ENCODE measurements at places on chromosomes 2 and 18.

GRCh38 chr18:65721619-65722018 is 29.2 kb upstream of the CDH7 start:
- no peak for DNase-seq

- DNase-seq = no peak
Observed at GRCh38 chr2:219297766-219298456, 11.3 kb downstream of the PTPRN start.

GRCh38 chr2:216535454-216535995 is 36.9 kb downstream of the RPL37A start:
- DNase-seq = no peak

DNA sequence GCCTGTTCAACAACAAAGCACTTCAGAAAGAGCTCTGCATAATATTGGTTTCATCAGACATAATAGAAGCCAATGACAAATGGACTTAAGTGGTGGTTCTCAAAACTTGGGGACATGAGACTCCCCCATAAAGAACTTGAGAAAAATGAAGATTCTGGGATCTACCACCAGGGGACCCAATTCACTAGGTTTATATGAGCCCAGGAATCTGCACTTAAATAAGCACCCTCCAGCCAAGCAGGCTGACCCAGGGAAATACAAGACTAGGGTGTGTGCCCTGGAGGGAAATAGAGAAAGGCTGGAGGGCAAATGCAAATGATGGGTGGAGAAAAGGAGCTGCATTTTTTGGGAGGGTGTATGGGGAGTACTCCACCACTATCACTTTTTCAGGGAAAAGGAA is 52.5 kb downstream of the SATB2 start:
- DNase-seq = no peak

DNA sequence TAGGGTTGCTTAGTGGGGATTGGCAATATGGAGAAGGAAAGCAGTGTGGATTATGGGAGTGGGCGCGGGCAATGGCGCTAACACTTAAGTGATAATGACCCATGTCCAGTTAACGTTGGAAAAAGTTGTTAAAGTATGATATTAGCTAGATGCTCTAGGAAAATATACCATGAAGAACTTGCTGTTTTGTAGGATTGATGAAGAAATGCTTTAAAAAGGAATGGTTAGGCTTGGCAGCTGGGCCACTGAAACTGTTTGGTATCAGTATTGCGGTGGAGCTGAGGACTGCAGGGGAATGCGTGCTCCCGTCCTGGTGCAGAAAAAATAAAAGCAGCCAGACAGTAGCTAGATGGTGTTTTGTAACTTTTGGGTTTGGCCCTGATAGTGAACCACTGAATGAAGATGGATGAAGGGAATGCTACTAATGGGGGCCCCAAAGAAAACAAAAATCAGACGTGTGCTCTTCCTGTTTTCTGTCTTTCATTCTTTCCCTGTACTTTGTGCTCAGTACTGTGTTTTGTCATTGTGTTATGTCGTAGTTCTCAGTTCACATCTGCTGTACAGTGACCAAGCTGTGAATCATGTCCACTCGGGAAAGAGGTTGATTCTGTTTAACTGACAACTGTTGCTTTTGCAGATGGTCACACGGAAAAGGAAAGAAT is 999 bp downstream of the INSIG2 start:
- DNase-seq = no peak

- no peak for DNase-seq
Observed at GRCh38 chr18:9992300-9992972, 78.6 kb downstream of the VAPA start.

DNA sequence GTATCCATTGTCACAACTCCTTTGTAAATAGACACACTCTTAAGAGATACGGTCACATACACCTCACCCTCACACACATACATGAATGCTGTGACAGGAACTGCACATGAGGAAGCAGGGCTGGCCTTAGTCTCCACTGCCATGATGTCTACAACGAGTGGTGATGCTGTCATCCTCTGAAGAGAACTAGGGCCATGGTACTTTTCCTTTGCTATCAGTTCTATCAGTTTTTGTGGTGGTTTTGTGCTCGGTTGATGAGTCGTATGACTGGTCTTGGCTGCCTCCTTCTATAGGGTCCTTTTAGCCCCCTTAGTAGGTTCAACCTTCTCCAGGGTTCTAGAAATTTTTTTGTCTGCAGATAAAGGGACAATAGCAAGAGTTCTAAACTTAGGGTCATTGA is 66.0 kb downstream of the MYO3B start:
- DNase-seq = no peak

DNA sequence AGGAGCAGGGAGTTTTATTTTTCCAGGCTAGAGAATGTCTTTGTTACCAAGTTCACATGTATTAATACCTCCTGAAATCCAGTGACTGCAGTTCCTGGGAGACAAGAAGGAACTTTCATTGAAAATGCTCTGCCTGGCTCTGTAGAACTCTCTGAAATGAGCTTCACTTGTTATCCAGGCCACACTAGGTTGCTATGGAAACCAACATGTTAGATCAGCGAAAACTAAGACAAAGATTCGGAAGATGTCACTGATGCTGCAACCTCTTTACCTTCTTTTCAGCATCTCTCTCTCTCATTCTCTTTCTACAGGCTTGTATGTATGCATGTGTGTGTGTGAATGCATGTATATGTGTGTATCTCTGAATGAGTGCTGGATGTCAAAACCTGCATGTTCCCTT is 218.5 kb downstream of the TRIB2 start:
- no peak for DNase-seq

DNA sequence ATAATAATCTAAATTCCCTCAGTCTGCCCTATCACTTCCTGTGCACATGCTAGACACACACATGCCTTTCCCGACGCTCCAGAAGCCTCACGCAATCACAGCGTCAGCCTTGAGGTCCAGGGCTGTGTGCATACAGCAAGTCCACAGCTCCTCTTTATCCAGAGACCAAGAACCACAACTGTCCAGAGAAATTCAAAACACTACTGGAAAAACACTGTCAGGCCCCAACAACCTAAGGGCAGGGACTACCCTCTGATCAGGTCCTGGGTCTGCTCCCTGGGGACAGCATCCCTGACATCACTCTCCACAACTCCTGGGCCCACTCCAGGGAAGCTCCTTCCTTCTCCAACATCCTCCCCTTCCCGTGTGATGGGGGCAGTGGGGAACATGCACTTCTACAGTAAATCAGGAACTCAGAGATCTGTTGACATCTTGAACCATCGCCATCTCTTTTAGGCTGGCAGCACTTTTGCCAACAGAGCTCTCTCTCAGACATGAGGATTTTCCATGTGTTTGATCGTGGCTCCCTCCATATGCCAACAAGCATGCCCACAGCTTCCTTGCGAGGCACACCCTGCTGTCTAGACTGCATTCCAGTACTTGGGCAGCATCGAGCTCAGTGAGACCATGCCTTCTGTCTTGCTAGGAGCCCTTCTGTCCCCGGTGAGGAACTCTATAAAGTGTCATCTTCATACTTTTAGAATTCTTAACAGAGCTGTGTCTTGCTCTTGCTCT is 15.4 kb downstream of the TEX51 start:
- no peak for DNase-seq

DNA sequence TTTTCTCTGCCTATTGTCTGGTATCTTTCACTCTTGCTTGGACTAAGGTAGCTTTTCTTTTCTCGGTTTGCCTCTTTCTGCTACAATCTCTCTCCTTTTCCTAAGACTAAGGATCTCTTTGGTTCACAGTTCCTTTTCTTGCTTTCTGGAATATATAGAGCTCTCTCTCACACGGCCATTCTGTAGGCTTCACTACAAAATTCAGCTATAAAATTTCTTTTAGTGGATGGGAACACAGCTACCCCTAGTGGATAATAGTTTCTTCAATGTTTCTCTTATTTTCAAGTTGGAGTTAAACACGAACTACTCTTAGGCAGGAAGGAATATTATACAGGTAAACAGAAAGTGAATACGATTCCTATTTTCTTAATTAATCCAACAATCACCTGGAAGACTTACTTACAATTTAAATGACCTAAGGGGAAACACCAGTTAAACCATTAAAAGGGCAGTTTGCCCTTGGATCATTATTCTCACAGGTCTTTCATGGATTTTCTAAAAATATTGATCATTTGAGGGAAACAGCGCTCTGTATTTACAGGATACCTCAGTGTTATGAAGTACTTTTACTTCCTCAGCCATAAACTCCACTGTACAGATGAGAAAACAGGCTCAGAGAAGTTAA is 140.5 kb downstream of the LRP2 start:
- no peak for DNase-seq

Data from stimulated activated CD4-positive, alpha-beta T cell treated with anti-CD3 and anti-CD28 coated beads, Interleukin-15, amount 100 ng/mL, for 48 hours (primary cell).